ENCODE measurements at places on chromosomes 1 and 21. TPM values are rescaled to one million over a fixed set of nuclear protein-coding genes. Genes with fewer than 3 reads are reported as not detected.

Gene ARHGEF10L
- total RNA-seq: 125 TPM

Gene SLAMF7
- 0.91 TPM for total RNA-seq

Gene PROK1
- 1.9 TPM for total RNA-seq

DNA sequence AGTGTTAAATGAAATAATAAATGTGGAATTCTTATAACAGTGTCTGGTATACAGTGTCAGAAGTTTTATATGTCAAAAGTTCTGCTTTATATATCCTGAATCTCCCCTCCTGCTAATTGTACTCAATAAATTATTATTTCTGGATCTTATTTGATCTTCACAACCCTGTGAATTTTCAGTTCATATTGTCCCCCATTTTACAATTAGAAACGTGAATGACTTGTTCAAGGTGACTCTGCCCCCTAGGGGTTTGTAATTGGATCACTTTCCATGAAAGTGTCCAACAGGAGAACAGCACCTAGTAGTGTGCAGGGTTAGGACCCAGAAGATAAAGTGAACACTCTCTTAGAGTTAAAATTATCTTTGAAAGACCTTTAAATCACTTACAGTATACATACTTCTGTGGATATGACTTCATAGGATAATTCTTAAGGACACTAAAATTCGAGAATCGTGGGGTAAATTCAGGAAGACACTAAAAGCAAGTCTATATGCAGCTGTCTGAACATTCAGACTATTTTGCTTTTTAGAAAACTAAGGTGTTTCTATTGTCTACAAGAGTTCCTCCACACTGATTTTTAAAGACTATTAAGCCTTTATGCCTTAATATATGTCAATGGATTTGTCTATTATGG is 4.5 kb upstream of the DDR2 start:
- DNase-seq: no peak

DNA sequence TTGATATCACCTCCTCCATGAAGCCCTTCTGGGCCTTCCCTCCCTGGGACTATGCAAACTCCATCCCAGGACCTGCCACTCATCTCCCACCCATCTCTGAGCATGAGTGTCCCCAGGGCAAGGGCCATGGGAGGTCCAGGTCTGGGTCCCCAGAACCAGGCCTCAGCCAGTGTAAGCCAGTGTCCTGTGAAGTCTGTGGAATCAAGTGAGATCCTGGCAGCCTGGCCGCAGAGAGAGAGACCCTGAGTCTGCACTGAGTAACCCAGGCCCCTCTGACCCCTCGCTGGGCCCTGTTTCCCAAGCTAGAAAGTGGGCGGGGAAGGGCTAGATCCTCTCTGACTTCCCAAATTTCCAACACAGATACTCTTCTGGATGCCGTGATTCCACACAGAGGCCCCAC is 132.7 kb downstream of the DMRTB1 start:
- no peak for DNase-seq

DNA sequence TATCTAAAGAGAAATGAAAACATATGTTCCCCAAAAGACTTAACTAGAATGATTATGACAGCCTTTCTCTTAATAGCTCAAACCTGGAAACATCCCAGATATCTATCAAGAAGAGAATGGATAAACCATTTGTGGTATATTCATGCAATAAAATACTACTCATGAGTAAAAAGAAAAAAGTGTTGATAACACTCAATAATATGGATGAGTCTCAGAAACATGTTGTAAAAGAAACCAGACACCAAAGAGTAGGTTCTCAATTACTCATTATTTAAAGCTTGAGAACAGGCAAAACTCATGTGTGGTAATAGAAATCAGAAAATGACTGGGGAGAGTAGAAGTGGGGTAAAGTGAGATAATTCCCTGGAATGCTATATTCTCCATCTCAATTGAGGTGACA is 154.1 kb downstream of the PHTF1 start:
- no peak for DNase-seq

- no peak for DNase-seq
Observed at GRCh38 chr1:165747632-165748447, 20.8 kb downstream of the TMCO1 start.

DNA sequence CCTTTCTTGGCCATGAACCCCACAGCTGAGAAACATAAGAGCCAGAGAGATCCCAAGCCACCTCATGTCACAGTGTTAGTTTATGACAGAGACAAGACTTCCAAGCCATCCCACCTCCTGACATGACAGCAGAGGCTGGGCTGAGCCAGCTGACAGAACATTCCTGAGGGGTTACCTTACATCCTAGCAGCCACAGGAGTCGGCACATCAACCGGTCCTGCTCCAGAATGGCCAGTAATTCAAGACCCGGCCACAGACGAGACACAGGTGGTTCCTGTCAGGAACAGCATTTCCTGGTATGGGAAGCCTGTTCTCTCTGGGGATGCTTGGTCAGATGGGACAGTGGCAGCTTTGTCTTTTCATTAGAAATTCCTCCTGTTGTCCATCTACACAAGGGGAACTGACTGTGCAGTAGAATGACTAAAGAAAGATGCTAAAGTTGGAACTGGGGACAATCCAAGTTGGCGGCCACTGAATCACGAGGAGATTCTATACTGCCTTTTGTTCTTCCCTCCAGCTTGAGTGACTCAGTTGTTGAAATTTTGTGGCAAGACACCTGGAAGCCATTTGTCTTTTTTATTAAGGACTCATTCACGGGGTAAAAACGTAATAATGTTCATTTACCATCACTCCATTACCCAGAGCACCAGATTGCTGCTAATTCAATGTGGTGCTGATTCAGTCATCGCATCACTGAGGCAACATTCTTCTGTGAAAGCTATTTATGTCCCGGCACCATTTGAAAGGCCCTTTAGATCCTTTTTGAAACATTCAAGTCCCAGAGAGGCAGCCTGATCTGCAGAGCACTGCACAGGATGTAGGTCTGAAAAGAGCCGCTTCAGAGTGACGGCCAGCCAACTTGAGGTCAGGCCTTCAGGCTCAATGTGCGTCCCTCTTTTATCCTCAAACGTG is 37.2 kb upstream of the NPL start:
- DNase-seq: no peak

Measured in lower leg skin (tissue), 4 donors.